ENCODE measurements at places on chromosomes 3 and 15.

DNA sequence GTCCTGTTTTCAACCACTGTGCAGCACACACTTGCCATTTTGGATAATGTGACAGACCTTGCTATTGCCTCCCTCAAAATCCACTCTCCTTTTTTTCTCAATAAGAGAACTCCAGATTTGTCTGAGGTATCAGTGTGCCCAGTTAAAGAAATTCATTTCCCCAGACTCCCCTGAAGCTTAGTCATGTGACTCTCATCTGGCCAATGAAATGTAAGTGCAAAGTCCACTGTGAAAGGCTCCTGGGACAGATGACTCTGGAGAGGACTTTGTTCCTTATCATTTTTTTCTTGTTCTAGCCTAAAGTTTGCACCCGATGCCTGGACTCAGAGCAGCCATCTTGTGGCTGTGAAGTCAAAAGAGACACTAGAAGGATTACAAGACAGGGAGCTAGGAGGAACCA, 268.6 kb upstream of the LRTM1 start:
- DNase-seq = no peak

GRCh38 chr15:85963262-85963760, 116.4 kb upstream of the AGBL1 start:
- DNase-seq = no peak

GRCh38 chr3:139441656-139442055, 34.7 kb downstream of the RBP2 start:
- DNase-seq = no peak

GRCh38 chr15:48851956-48852355, 26.0 kb upstream of the EID1 start:
- DNase-seq = no peak

GRCh38 chr3:129673012-129673411, 66.5 kb upstream of the PLXND1 start:
- DNase-seq = no peak

DNA sequence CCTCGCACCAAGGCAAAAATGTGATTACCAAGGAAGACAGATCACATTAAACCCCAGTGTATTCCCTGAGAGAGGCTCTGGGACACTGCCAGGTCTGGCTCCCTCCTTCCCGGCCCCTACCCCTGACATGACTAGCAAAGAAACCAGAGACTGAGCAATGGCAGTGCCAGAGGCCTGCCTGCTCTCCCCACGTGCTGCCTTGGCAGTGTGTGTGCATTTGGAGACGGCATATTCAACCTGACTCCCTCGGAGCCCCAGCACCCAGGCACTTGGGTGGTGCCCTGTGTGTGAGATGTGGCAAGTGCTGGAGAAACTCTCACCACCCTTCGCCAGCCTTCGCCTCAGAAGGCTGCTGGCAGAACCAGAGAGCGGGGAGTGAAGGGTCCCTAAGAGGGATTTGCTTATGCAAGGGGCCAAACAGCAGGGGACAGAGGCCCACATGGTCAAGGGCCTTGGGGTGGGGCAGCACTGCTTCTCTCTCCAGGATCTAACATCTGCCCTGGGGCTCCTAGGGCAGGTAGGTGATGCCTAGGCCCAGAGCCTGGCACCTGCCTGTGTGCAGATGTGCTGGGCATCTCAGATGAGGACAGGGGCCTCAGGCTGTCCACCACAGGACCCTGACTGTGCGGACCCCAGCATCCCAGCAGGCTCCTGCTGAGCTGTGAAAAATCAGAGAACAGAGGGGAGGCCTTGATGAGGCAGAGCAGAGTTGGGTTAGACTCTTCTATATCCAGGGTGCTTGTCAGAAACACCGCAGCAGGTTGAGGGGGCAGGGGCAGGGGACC, 23.6 kb upstream of the PLXNA1 start:
- DNase-seq = no peak

- no peak for DNase-seq
Measured at GRCh38 chr3:53274938-53275605, 19.2 kb upstream of the TKT start.

All from stimulated activated CD8-positive, alpha-beta memory T cell treated with anti-CD3 and anti-CD28 coated beads, Interleukin-4, amount 100 ng/mL, for 4 hours (primary cell).